Central memory CD8-positive, alpha-beta T cell (primary cell): ENCODE measurements at places on chromosomes 12 and 14.
A peak's percentile ranks its signal among the peaks of the same experiment; 100 is the strongest.

- H3K4me3 ChIP-seq, result no peak overlapping the region
- H3K27ac ChIP-seq, result no peak overlapping the region
- DNase-seq, result no peak
- no peaks in the 10 kb centered on the region for H3K36me3 ChIP-seq
These were observed 18.1 kb upstream of the IGF1 start for GRCh38 chr12:102498471-102498870.

GRCh38 chr12:112928978-112929377, 9.3 kb upstream of the OAS3 start:
- no peak for DNase-seq
- no peaks in the 10 kb centered on the region for H3K36me3 ChIP-seq
- no peak overlapping the region for H3K27ac ChIP-seq
- no peaks in the 10 kb centered on the region for H3K27me3 ChIP-seq

DNA sequence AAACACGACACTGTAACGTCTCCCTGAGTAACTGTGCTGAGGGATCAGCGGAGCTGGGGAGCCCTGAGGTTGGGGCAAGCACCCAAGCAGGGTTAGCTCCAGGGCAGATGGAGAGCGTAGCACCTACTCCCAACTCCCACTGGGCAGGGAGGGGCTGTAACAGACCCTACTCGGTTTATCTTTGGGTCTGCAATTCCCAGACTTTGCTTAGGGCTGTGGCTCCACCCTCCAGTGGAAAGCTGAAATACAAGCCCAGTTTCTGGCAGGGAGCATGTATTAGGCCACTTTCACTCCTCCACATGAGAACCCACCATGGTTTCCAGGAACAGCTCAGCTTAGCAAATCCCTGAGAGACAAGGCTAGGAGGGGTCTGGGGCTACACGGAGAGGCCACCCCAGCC, 17.3 kb upstream of the TC2N start:
- H3K27ac ChIP-seq, result peak overlapping the region; percentile 8
- peaks cover 2% of the 10 kb centered on the region for H3K36me3 ChIP-seq
- no peaks in the 10 kb centered on the region for H3K27me3 ChIP-seq
- no peak for DNase-seq

GRCh38 chr14:22598896-22599244, 770 bp downstream of the ABHD4 start:
- no peak for DNase-seq
- peaks cover 10% of the 10 kb centered on the region for H3K36me3 ChIP-seq
- H3K4me1 ChIP-seq, result peaks cover 36% of the 10 kb centered on the region
- H3K27me3 ChIP-seq, result peaks cover 9% of the 10 kb centered on the region
- peak overlapping the region; percentile 98 for H3K4me3 ChIP-seq

DNA sequence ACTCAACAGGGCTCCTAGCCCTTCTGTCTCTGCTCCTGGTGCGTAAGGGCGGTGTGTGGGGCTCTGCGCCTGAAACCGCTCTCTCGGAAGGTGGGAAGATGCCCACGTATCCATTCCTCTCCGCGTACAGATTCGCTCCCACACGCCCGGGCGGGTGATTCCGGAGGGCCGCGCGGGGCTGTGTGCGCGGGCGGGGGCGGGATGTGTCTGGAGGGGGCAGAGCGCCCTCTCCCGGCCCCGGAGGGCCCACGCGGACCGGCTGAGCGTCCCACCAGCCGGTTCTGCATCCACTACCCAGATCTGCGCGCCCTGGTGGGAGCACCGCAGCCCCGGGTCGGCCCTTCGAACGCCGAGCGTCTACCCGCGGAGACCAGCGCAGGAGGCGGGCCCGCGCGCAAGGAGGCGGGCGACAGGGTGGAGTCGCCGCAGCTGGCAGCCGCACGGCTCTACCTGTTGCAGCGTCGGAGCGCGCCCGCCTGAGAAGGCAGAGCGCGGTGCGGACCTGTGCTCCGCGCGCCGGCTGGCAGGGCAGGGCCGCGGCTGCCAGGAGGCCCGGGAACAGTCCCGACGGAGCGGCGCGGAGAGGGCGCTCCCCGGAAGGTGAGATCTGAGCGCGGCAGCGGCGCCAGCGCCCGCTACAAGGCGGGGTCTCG, 1.4 kb upstream of the KCNK13 start:
- no peak overlapping the region for H3K27ac ChIP-seq
- peak overlapping the region; percentile 80 for H3K4me3 ChIP-seq
- peaks cover 82% of the 10 kb centered on the region for H3K27me3 ChIP-seq

DNA sequence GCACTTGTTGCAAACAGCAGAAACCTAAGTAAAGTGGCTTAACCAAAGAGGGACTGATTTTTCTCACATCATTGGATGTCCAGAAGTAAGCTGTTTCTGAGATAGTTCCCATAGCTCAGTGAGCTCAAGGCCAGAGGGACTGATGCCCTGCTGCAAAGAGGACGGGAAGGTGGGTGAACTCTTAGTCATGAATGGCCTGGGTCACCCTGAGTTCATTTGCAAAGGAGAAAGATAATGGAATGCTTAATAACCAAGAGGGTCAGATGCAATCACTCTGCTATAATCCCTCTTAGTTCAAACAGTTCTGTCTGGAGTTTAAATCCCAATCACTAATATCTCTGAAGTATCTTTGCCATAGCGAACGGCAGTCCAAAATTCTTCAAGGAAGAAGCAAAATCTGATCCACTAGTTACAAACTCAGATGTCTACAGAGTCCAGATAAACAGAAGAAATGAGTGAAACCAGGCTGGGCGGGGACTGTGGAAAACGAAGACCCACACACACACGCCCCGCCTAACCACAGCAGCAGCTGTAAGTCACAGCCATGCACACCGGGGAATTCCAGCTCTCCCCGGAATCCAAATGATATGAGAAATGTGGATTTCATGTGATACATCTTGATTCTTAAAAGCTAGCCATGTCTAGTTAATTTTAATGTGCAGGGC, 289.5 kb downstream of the TMEM132D start:
- no peak overlapping the region for H3K4me3 ChIP-seq
- no peaks in the 10 kb centered on the region for H3K4me1 ChIP-seq
- no peaks in the 10 kb centered on the region for H3K27me3 ChIP-seq
- H3K27ac ChIP-seq, result no peak overlapping the region

GRCh38 chr12:84756961-84757360, 155.6 kb downstream of the SLC6A15 start:
- no peak overlapping the region for H3K27ac ChIP-seq
- no peak for DNase-seq
- H3K4me3 ChIP-seq, result no peak overlapping the region

- peaks cover 12% of the 10 kb centered on the region for H3K27me3 ChIP-seq
- peaks cover 19% of the 10 kb centered on the region for H3K4me1 ChIP-seq
- peak overlapping the region; percentile 32 for H3K27ac ChIP-seq
- H3K36me3 ChIP-seq, result no peaks in the 10 kb centered on the region
- no peak overlapping the region for H3K4me3 ChIP-seq
- no peak for DNase-seq
These were observed 150.9 kb upstream of the GRIP1 start for GRCh38 chr12:66829660-66830325.

GRCh38 chr14:92122761-92123160, 992 bp downstream of the CPSF2 start:
- H3K4me3 ChIP-seq, result peak overlapping the region; percentile 96
- H3K36me3 ChIP-seq, result peaks cover 24% of the 10 kb centered on the region
- H3K27ac ChIP-seq, result peak overlapping the region; percentile 99
- no peak for DNase-seq
- H3K27me3 ChIP-seq, result no peaks in the 10 kb centered on the region
- peaks cover 44% of the 10 kb centered on the region for H3K4me1 ChIP-seq

DNA sequence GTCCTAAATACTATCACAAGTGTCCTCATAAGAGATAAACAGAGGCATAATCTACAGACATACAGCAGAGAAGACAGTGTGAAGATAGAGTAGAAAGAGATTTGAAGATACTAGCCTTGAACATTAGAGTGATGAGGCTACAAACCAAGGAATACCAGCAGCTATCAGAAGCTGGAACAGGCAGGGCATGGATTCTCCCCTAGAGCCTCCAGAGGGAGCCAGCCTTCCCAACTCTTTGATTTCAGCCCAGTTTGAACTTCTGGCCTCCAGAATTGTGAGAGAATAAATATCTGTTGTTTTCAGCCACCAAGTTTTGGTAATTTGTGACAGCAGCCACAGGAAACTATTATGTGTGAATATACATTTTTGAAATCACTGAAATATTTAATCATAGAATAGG, 47.2 kb downstream of the CCDC91 start:
- no peak overlapping the region for H3K27ac ChIP-seq
- H3K27me3 ChIP-seq, result no peaks in the 10 kb centered on the region
- H3K36me3 ChIP-seq, result no peaks in the 10 kb centered on the region
- no peak for DNase-seq
- H3K4me3 ChIP-seq, result no peak overlapping the region
- H3K4me1 ChIP-seq, result peaks cover 19% of the 10 kb centered on the region

GRCh38 chr12:38162708-38163441, 153.7 kb upstream of the ALG10B start:
- no peak for DNase-seq
- no peak overlapping the region for H3K4me3 ChIP-seq
- H3K36me3 ChIP-seq, result no peaks in the 10 kb centered on the region
- H3K27ac ChIP-seq, result no peak overlapping the region
- no peaks in the 10 kb centered on the region for H3K27me3 ChIP-seq

GRCh38 chr14:75514673-75515628, 7.3 kb upstream of the BATF start:
- peaks cover 38% of the 10 kb centered on the region for H3K4me1 ChIP-seq
- DNase-seq, result peak; percentile 46
- peak overlapping the region; percentile 92 for H3K27ac ChIP-seq
- no peaks in the 10 kb centered on the region for H3K27me3 ChIP-seq
- H3K4me3 ChIP-seq, result peak overlapping the region; percentile 73

DNA sequence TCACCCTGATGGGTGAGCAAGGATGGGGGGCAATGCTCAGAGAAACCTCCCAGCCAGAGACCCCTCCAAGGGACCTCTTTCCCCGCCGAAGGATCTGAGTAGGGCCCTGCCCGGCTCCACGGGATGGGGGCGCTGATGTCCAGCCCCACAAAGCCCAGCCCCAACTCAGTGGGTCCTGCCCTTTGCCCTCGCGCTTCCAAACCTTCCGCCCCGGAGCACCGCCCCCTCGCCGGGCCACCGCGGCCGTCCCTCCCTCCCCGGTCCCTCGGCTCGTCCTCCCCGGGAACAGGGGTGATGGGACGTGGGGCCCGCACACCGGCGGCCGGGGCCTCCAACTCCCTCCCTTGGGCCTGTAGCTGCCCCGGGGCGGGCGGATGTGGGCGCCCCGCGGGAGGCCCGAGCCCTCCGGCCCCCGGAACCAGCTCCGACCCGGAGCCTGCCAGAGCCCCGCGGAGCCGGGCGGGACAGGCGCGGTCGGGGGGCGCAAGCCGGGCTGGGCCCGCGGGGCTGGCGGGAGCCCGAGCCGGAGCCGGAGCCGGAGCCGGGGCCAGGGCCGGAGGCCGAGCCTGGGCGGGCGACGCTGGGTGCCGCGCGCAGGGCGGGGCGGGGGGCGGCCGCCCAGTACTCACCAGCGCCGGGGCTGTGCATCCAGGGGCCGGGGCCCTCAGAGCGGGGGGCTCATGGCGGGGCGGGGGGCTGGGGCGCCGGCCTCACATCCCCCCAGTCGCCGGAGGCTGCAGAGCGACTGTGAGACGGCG, 386 bp downstream of the HDAC7 start:
- DNase-seq, result no peak
- H3K36me3 ChIP-seq, result peaks cover 12% of the 10 kb centered on the region
- peaks cover 84% of the 10 kb centered on the region for H3K4me1 ChIP-seq
- H3K4me3 ChIP-seq, result peak overlapping the region; percentile 97
- no peaks in the 10 kb centered on the region for H3K27me3 ChIP-seq
- H3K27ac ChIP-seq, result peak overlapping the region; percentile 89

GRCh38 chr14:37857774-37858266, 262.4 kb downstream of the TTC6 start:
- no peak for DNase-seq
- peaks cover 21% of the 10 kb centered on the region for H3K27me3 ChIP-seq
- H3K36me3 ChIP-seq, result no peaks in the 10 kb centered on the region
- no peak overlapping the region for H3K27ac ChIP-seq

GRCh38 chr12:108441549-108441948, 73.5 kb upstream of the FICD start:
- H3K4me3 ChIP-seq, result no peak overlapping the region
- DNase-seq, result no peak
- no peaks in the 10 kb centered on the region for H3K36me3 ChIP-seq
- H3K27ac ChIP-seq, result no peak overlapping the region

- no peak for DNase-seq
- no peak overlapping the region for H3K27ac ChIP-seq
- no peak overlapping the region for H3K4me3 ChIP-seq
- no peaks in the 10 kb centered on the region for H3K36me3 ChIP-seq
- H3K27me3 ChIP-seq, result peaks cover 38% of the 10 kb centered on the region
These were observed 98.1 kb downstream of the GALC start for GRCh38 chr14:87894920-87895319.

- no peak overlapping the region for H3K4me3 ChIP-seq
- DNase-seq, result no peak
- no peaks in the 10 kb centered on the region for H3K4me1 ChIP-seq
- no peak overlapping the region for H3K27ac ChIP-seq
- H3K27me3 ChIP-seq, result no peaks in the 10 kb centered on the region
These were observed 583.7 kb upstream of the USP15 start for GRCh38 chr12:61676520-61676919.

- H3K4me3 ChIP-seq, result no peak overlapping the region
- peaks cover 69% of the 10 kb centered on the region for H3K36me3 ChIP-seq
- H3K27ac ChIP-seq, result peak overlapping the region; percentile 32
- peaks cover 17% of the 10 kb centered on the region for H3K4me1 ChIP-seq
- no peak for DNase-seq
- no peaks in the 10 kb centered on the region for H3K27me3 ChIP-seq
These were observed 9.3 kb downstream of the ZNF410 start for GRCh38 chr14:73895939-73896338.

DNA sequence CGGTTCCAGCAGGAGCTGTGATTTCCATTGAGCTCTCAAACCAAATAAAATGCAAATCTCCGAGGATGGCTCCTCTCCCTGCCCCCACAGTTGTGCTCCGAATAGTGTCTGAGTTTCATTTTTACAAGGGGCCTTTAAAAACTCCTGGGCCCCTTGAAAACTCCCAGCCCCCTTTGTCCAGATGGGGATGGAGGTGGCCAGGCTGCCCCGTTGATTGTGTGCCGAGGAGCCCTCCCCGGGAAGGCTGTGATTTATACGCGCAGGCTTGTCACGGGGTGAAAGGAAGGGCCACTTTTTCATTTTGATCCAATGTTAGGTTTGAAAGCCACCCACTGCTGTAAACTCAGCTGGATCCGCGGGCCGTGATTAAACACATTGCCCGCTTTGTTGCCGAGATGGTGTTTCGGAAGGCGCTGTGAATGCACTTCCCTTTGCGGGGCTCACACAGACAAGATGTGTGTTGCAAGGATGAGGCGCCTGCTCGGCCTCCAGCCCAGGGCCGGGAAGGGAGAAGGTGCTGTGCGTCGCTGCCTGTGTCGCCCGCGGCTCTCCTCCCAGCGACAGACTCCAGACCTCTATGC, 98.8 kb downstream of the TMEM132C start:
- no peak for DNase-seq
- no peak overlapping the region for H3K27ac ChIP-seq
- peaks cover 50% of the 10 kb centered on the region for H3K27me3 ChIP-seq
- peak overlapping the region; percentile 31 for H3K4me3 ChIP-seq
